ENCODE measurements at places on chromosomes 7 and 10. TPM values are rescaled to one million over a fixed set of nuclear protein-coding genes. Genes with fewer than 3 reads are reported as not detected.

The CYP2E1 gene
- total RNA-seq, result not detected

The SLC16A9 gene
- total RNA-seq, result not detected

GRCh38 chr7:81604075-81604807 is 165.6 kb downstream of the HGF start:
- peak; percentile 84 for DNase-seq

DNA sequence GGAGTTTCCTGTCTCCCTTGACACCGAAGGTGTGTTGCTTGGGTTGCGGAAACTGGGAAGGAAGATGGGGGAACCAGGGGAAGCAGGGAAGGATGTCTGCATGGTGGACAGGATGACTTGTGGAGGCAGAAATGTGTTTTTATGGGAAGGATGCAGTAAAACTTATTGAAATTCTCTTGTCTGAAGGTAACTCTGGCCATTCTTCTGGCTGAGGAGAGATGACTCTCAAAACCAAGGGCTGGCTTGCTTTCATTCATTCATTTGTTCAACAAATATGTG is 1.5 kb downstream of the UBTD1 start:
- DNase-seq, result peak; percentile 63

DNA sequence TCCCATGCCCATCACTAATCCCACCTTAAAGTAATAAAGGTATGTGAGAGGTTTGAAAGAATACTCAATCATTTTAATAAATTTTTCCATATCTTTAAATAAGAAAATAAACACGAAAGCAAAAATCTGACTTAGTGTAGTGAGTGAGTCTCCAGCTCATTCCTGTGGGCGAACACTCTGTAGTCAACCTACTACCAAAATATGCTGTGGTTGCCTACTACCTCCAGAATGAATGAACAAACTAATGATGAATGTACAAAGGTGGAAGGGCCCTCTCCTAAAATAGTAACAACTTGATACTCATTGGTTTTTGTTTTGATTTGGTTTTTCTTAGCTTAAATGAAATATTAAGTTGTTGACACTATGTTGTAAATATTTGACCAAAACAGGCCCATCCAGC is 195.5 kb upstream of the HPS1 start:
- no peak for DNase-seq

DNA sequence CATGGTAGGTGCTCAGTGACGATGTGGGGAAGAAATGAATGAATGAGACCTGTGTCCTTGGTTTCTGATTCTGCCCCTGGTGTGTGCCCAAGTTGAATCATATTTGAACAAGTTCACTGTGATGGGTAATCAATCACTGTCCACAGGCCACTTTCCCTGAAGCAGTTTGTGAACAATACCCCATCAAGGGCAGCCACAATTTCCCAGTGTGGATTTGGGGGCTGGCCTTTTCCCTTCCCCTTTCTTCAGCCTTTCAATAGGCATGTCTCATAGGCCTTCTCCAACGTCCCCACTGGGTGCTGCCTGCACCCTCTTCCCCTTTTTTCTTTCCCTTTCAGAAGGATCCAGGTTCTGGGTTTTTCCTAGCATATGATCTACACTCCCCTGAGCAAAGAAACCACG is 64.7 kb downstream of the CREB5 start:
- DNase-seq, result no peak

- DNase-seq, result peak; percentile 85
Measured at GRCh38 chr10:13808556-13809391, 222.0 kb downstream of the PRPF18 start.

GRCh38 chr10:118694848-118695247 is 59.9 kb downstream of the CACUL1 start:
- DNase-seq, result no peak

GRCh38 chr7:108030516-108030915 is 27.6 kb upstream of the LAMB1 start:
- peak; percentile 40 for DNase-seq

GRCh38 chr10:132862485-132863420 is 76.8 kb upstream of the NKX6-2 start:
- DNase-seq, result no peak

DNA sequence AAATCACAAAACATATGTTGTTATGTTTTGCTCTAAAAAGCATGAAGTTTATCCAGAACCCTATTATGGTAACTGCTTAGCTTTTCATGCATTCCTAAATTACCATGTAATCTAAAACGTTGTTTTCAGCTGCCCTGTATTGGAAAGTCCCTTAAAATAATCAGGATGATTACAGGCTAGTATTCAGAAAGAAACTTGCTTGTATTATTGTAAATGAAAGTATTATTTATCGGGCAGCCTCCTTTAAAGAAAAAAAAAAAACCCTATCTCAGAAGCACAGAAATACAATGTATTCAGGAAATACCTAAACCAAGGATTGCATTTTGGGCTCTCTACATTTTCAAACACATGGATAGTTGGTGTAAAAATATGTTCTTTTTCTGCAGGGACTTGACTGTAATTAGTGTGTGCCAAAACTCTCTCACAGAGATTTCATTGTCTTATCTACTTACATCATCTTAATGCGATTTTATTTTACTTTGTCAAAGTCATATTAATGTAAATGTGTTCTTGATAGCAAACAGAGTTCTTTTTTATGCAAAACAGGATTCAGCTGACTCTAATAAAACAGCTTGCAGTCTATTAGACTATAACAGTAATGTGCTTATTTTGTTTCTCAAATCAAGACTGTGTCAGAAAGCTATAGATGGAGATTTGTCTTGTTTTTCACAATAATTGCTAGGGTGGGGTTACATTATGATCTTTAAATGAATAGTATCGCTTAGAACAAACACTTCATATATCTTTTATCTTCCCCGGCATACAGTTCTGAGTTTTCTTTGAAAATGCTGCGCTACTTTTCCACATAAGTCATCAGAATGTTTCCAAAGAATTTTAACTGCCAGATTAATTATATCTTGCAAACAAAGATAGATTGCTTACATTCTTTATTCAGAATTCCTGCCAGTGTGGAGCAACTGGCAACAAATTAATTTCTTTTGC is 65.3 kb upstream of the ARID5B start:
- peak; percentile 63 for DNase-seq

- peak; percentile 85 for DNase-seq
Measured at GRCh38 chr10:68153473-68154210, 44.4 kb downstream of the MYPN start.

DNA sequence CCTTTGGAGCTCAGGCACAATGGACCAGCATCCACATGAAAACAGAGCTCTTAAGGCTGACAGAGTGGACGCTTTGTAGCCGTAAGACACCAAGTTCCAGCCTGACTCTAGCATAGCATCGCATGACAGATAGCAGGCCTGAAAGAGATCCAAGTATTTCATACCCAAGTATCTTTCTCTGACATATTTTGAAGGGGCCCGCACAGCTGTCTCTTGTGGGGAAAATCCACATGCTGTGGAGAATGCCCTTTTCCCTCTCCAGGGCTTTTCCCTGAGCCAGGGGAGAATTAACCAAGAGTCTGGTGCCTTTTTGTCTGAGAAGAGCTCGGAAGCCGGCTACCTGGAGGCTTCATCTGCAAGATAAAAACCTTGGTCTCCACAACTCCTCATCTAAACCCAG is 51.0 kb downstream of the CFAP46 start:
- no peak for DNase-seq

All from lung microvascular endothelial cell (primary cell).